ENCODE measurements at places on chromosomes 13 and 19.
A peak's percentile ranks its signal among the peaks of the same experiment; 100 is the strongest.

DNA sequence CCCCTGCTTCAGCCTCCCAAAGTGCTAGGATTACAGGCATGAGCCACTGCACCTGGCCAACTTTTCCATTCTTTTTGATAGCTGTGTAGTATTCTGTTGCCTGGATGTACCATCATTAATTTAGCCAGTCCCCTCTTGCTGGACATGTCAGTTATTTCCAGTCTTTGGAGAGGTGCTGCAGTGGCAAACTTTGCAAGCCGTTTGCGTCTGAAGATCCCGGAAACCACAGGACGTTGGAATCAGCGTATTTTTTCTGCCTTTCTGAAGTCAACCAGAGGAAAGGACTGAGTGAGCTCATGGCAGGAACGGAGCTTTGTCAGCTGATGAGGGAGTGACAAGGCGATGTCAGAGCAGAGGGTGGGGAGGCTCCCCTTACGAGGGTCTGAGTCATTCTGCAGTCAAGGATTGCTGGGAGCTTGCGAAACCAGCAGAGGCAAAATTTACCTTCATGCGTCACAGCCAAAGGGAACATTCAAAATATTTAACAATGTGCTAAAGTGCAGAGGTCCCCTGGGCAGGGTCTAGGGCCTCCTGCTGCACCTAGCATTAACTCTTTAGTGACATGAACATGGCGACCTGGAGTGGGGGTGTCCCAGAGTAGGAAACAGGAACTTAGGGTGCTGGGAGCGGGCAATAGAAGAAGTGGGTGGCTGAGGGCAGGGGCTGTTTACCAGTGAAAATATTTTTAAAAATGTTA lies 5.6 kb downstream of the C5AR1 start:
- DNase-seq = no peak

DNA sequence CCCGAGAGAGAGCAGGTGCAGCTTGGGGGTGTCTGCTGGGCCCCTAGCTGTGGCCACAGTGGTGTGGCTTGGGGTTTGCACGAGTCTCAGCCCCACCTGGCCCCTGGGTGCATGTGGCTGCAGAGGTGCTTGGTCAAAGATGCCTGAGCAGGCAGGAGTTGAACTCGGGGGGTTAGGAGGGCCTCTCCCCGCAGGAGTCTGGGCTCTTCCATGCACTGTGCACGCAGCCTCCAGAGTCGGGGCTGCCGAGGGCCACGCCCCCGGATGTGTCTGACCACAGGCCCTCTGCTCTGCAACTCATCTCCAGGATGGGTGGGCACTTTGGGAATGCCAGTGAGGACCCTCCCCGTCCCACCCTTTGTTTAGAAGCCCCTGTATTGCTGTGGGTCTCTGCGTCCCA lies 91.5 kb upstream of the MCF2L start:
- no peak for DNase-seq

DNA sequence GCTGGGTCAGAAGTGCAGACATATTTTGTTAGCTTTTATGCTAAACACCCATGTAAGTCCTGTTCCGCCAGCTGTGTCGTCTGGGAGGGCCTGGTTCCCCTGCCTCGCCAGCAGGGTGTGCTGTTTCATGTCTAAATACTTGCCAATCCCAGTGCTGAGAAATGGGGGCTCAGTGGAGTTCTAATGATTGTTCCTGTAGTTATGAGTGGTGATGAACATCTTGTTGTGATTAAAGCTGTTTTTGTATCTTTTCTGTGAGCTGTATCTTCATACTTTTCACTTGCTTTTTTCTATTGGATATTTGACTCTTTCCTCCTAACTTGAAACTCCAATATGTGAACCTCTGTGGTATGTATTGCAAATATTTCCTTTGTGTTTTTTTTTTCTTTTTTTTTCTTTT lies 32.7 kb downstream of the KDM4B start:
- DNase-seq = peak; percentile 58

- DNase-seq = no peak
Observed at GRCh38 chr19:46898731-46899130, 37.9 kb downstream of the ARHGAP35 start.

DNA sequence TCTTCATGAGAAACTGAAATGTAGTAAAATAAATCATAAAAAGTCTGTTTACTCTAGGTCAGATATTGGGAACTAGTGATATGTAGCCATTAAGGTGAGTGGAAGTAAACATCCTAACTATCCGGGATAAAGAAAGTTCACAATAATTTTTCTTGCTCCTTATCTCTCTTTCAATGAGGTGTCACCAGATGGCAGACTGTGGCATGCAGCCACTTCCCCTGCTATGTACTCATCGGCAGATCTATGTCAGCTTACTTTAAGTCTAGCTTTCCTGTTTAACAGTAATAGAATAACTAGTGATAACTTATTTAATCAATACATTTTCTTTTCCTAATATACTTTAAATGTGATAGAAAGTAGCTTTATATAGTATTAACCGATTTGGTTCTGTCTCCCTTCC lies 181.9 kb downstream of the NDFIP2 start:
- DNase-seq = peak; percentile 43

DNA sequence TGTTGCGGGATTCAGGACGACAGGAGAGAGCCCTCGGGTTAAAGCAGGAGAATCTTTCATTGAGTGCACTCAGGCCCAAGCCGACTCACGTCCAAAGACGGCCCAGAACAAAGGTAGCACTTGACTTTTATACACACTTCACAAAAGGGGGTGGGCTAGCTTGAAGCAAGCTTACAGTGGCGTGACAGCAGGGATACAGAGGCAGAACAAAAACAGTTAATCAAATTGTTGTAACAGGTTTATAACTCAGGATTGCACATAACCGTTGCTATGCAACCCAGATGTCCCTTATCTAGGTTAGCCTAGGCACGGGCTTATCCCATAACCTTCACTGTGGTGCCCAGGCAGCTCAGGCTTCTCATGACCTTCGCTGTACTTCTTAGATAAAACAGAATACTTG lies 2.0 kb downstream of the MED25 start:
- no peak for DNase-seq

DNA sequence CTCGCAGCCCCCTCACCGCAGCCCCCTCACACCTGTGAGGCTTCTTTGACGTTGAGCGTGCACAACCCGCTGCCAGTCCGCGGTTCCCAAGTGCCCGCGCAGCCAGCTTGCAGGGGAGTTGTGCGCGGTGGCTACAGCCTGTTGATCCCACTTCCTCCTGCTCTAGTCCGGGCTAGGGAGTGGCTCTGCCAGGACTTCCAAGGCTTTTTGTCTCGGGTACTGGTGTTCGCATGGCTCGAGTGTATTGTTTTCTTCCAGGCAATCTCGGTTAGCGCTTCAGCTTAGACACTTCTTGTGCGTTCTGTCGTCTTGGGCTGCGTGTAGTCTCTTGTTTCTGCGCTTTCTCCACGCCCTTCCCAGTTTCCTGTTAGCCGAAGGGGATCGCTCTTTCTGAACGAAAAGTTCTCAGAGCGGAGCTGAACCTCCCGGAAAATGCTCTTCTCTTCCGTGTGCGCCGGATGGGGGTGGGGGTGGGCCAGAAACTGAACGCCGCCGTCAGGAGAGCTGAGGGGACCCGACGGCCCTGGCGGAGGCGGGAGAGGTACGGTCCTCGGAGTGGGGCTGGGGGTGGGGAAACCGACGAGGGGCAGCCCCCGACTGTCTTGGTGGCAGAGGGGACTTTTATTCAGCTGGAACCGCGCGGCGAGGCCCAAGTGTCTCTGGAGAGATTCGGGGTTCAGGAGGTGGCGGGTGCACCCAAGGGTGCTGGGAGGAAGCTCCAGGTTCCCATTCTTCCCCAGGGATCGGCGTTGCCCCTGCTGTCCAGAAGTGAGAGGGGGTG lies 697 bp upstream of the DGKH start:
- peak; percentile 56 for DNase-seq

DNA sequence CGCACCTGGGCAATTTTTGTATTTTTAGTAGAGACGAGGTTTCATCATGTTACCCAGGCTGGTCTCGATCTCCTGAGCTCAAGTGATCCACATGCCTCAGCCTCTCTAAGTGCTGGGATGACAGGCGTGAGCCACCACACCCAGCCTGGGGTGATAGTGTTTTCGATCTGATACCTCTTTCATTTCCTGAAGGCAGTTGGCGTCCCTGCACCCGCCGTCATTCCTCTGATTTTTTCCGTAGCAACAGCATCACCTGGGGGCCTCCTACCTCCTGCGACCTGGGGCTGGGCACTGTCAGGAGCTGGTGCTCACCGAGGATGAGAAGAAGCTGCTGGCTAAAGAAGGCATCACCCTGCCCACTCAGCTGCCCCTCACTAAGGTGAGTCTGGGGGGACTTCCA lies 10.8 kb downstream of the CREB3L3 start:
- no peak for DNase-seq

DNA sequence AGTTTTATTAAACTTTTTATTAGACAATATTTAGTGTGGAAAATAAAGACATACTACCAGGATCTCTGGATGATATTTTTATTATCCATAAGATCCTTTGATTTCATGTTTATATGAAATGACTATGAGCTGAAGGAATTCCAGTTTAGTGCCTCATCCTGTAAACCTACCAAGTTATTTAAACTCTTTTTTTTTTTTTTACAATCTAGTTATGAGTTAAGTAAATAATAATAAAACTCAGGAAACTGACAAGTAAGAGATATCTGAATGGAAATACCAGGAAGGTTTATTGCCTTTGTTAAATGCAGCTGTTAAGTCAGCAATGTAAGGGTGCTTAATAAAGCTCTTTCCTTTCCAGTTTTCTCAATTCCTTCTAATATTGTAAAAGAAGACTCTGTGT lies 53.9 kb downstream of the RXFP2 start:
- no peak for DNase-seq

DNA sequence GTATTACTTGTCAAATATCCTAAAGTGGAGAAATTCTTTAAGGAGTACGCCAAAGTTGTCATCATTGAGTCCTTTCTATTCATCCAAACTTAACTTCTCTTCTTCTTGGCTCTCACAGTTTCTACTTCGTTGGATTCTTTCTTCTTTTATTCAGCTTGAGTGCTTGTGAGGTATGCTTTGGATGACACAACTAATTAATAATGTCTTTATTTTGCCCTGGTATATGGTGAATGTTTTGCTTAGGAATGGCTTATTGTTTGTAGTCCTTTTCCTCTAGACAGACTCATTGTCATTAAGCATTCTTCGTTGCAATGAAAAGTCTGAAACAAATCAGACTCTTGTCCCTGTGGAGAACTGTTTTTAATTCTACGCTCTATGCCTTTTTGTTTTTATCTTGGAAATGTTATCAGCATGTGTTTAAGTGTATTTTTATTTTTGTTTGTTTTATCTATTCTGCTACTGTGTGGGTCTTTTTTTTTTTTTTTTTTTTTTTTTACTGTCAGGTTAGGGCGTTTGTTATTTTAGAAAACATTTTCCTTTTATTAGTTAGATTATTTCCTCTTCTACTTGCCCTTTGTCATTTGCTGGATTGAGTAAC lies 471.5 kb downstream of the GPC6 start:
- DNase-seq = no peak

DNA sequence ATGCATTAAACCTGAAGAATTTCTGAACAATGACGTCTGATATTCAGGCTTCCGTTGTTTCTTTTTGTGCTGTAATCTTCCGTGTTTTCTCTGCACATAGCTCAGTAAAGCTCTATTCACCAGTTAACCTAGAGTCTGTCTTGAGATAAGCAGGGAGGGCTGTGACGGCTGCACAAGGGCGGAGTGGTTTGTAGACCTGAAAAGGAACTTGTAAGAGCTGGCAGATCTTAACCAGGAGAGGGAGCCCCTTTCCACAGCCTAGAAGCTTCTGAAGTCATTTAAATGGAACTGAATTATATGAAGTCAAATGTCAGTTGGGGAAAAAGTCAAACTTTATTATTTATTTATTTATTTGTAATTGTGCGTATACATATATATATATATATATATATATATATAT lies 27.5 kb downstream of the DPRX start:
- DNase-seq = no peak

DNA sequence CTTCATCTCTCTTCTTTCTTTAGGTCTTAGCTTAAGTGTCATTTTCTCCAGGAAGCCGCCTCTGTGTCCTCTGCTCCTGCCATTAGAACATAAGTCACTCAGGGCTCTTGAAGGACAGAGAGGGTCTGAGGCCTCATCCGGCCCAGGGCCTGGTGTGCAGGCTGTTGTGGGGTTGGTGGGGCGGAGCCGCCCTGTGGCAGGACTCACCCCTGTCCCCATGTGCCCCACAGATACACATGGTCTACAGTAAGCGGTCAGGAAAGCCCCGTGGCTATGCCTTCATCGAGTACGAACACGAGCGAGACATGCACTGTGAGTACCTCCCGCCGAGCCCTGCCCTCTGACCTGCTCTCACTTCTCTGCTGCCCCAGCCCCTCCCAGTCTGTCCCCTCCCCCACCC lies 13.0 kb upstream of the LIN7B start:
- DNase-seq = no peak

- no peak for DNase-seq
Observed at GRCh38 chr13:45316338-45316737, 24.6 kb downstream of the TPT1 start.

- DNase-seq = peak; percentile 92
Observed at GRCh38 chr19:8505680-8506401, 3.4 kb upstream of the PRAM1 start.

DNA sequence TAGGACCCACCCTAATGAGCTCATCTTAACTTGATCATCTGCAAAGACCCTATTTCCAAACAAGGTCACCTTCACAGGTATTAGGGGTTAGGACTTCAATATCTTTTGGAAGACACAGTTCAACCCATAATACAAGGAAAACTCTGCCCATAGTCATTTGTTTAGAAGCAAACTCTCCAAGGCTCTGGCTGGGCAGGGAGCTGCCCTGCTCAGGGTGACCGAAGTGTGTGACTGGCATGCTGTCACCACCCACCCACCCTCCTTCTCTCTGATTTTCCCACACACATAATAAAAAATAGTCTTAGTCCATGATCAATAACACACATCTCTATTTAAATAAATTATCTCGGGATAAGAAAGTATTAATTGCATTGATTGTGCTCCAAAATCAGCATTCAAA lies 161.1 kb downstream of the KCTD15 start:
- DNase-seq = no peak

All from BE2C (cell line).